Mammary epithelial cell (primary cell): ENCODE measurements at places on chromosomes 4 and X. TPM values are rescaled to one million over a fixed set of nuclear protein-coding genes. Genes with fewer than 3 reads are reported as not detected.

The TCEANC gene
- total RNA-seq, result 4.2 TPM

The AFF2 gene
- 1.5 and 1.8 TPM in 2 replicates for total RNA-seq

The BTC gene
- 0.59 and 0.89 TPM in 2 replicates for total RNA-seq

The NDUFB11 gene
- total RNA-seq, result 42.3 TPM

The C4orf50 gene
- not detected for total RNA-seq

The TMEM144 gene
- 21.5 TPM for total RNA-seq
